ENCODE measurements at places on chromosomes 12 and 14.

GRCh38 chr12:6124411-6125309, at the start of gene VWF:
Gene VWF (minus strand): TSS chr12:6124670. CDS start chr12:6123196, 1,474 bp downstream.
- no peak for DNase-seq

GRCh38 chr14:21068521-21069387, 1.4 kb upstream of the ARHGEF40 start:
- peak; percentile 29 for DNase-seq

DNA sequence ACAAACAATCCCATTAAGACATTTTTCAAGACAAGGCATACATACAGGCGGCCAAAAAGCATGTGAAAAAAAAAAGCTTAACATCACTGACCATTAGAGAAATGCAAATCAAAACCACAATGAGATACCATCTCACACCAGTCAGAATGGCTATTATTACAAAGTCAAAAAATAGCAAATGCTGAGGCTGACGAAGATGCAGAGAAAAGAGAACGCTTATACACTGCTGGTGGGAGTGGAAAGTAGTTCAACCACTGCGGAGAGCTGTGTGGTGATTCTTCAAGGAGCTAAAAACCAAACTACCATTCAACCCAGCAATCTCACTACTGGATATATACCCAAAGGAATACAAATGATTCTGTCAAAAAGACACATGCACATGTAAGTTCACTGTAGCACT, 216.7 kb downstream of the FOXG1 start:
- no peak for DNase-seq

DNA sequence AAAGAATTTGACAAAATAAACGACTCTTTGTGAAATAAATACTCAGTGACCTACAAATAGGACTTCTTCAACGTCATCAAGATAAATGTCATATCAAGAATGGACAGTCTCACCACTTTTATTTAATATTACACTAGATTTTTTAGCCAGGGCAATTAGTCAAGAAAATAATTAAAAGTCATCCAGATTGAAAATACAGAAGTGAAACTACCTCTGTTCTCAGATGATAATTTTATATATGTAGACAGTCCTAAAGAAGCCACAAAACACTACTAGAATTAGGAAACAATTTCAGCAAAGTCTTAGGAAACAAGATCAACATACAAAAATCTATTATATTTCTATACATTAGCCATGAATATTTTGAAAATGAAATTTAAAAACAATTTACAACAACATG, 689.6 kb upstream of the SEL1L start:
- DNase-seq, result no peak

- DNase-seq, result no peak
Observed at GRCh38 chr12:75862692-75863471, 168.7 kb downstream of the PHLDA1 start.

- no peak for DNase-seq
Observed at GRCh38 chr12:102522768-102523167, 42.4 kb upstream of the IGF1 start.

- DNase-seq, result peak; percentile 81
Observed at GRCh38 chr14:105527826-105528585, 1.6 kb downstream of the TMEM121 start.

GRCh38 chr14:100073576-100074430, 8.6 kb downstream of the EVL start:
- DNase-seq, result no peak

DNA sequence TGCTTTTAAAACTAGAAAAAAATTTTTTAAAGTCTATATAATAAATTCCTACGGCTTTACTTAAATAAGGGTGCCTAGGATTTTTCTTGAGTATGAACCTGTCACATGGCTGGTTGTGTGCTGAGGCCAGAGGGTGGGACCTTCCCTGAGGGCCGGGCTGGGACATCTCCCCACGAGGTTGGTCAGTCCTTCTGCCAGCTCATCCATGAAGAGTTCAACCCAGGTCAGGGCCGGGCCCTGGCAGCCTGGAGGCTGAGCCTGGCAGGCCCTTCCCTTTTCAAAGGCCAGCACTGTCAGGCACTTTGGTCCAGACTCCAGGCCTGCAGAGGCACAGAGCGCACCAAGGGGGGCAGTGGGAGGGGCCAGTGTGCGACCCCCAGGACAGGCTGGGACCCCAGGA, 31.7 kb downstream of the TNFAIP2 start:
- no peak for DNase-seq

DNA sequence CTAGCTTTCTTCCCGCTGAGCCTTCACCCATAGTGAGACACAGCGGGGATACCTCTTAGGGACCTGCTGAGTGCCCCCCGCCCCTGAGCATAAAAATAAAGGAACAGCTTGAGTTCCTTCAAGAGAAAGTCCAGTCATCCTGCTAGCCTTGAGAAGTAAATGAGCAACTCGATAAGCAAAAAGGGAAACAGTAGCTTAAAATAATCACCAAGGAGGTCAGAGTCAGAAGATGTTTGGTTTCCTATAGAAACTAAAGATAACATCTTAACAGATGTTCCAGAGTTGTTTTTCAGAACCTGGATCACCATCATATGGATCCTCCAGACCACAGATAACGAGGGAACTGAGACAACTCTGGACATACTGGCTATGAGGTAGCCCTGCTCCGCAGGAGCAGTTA, 94.0 kb downstream of the BCAT1 start:
- no peak for DNase-seq

DNA sequence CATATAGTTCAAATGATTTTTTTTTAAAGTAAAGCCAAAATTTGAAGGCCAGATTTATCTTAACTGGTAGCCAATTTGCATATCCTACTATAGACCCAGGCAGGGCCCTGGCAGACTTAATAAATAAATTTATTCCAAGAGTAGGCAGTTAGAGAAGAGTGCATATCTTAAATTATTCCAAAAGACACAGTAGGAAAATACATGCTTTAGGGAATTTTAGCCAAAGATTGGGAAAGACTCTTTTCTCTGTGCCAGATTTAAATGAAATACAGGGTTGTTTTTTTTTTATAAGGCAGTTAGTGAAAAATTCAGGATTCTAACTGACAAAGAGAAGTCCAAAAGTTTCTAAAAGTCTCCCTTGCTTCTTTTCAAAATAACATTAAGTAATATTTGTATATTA, 65.5 kb downstream of the ST8SIA1 start:
- no peak for DNase-seq

GRCh38 chr12:84455598-84455997, 457.0 kb downstream of the SLC6A15 start:
- no peak for DNase-seq

- DNase-seq, result no peak
Observed at GRCh38 chr12:12226187-12226586, 40.7 kb downstream of the LRP6 start.

GRCh38 chr12:77437206-77437605, 371.8 kb upstream of the E2F7 start:
- no peak for DNase-seq

DNA sequence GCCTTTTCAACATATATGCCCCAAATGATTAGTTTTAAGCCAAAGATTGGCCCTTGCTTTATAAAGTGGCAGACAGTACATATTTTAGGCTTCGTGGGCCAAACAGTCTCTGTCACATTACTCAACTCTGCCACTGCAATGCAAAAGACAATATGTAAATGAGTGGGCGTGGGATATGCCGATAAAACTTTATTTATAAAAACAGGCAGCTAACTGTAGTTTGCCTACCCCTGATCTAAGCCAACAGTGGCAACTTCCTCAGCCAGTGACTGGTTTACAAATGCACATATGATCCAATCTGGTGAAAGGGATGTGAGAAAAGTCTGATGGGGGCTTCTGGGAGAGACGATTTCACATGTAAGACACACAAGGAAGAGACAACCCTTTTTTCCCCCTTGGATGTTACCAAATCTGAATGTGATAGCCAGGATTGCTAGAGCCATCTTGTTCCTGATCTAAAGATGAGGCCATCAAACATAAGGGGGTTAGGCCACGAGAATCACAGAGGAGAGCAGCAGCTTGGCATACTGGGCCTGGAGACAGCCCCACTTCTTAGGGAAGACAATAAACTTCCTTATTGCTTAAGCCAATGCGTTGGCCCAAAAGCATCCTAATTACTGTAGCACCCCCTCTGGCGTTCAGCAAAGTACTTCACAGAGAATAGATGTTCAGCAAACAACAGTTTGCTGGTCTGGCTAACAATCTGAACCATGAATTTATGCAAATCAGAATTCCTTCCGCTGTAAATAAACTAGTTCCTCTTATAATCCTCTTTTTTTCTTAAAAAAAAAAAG, 75.2 kb upstream of the TMCC3 start:
- no peak for DNase-seq

DNA sequence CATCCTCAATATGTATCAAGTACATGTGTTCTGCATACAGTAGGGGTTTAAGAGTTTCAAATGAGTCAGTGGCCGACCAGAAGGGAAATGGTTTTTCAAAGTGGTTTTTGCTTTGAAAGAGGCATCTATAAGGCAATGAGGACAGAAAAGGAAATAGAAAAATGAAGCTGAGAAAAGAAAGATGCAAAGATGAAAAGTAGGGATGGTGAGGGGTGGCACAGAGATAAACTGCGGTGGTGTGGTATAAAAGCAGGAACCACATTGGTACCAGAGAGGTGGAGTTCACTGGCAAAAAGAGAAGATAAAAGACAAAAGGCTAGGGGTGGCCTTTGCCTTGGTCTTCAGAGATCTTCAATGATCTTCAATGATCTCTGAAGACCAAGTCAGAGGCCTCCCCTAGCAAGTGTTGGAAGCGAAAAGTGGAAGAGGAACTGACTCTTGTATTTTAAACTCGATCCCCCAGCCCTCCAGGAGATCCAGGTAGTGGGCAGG, 144.0 kb upstream of the KRR1 start:
- DNase-seq, result peak; percentile 80

DNA sequence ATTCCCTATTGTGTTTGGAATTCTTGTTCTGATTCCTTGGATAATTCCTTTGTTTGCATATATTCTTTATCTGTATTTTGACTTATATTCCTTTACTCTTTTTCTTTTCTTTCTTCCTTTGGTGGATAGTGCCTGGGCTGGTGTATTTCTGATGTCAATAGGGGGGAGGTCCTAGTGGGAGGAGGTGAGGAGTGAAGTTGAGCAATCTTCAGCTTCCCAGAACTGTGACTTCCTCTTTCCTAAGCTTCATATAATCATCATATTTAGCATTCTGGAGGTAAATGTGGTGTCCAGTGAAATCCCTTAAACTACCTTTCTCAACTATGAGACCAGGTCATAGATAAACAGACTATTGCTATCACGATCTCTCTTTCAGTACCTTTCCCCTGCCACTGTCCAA, 29.6 kb upstream of the TBPL2 start:
- no peak for DNase-seq

DNA sequence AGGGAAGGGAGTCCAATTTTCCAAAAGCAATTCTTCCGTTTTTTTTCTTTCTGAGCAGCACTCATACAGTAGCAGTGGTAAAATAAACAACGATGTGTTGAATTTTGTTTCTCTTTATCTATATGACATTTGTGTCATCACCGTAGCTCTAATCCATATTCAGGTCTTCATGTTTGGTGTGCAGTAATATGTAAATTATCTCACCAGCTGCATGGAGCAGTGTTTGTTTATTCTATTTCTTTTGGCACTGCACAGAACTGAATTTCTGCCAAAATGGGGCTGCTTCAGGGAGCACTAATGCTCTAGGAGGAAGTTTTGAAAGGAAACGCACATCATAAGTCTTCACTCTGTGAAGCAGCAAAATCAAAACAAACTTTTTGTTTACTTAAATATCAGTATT, 130.0 kb upstream of the NPAS3 start:
- DNase-seq, result no peak

DNA sequence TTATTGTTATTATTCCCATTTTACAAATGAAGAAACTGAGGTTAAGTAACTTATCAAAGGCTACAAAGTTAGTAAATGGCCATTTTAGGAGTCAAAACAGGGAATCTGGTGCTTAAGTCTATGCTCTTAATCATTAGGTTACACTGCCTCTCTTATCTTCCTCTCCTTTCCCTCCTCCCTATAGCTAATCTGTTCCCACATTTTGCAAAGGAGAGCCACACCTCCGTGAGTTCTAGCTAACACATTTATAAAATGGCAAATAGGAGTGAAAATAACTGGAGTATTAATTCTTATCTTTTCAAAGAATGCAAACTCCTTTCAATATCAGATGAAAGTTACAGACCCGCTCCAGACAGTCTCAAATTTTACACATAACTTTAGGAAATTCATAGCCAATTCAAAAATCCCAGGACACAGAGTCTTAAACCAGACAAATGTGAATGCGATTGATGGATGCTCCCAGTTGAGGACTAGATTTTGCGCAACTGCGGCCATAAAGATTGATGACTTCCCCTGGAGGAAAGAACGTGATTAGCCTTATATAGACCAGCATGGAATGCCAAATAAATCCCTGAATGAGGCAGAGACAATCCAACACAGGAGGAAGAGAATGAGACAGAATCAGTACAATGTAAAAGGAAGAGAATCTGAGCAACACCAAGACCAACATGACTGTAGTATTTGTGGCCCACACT, 225.0 kb upstream of the ARID2 start:
- no peak for DNase-seq

GRCh38 chr14:89924268-89924667, 30.3 kb downstream of the EFCAB11 start:
- DNase-seq, result no peak

GRCh38 chr12:70719672-70720420, 82.6 kb upstream of the PTPRB start:
- DNase-seq, result peak; percentile 18

GRCh38 chr12:25558586-25558985, 5.5 kb upstream of the LMNTD1 start:
- DNase-seq, result no peak

GRCh38 chr12:1630133-1630826, 1.2 kb downstream of the WNT5B start:
- no peak for DNase-seq
